ENCODE measurements at places on chromosomes 4 and X. TPM values are rescaled to one million over a fixed set of nuclear protein-coding genes. Genes with fewer than 3 reads are reported as not detected.

GRCh38 chrX:40147971-40148370, 50.2 kb upstream of the BCOR start:
- DNase-seq, result no peak

DNA sequence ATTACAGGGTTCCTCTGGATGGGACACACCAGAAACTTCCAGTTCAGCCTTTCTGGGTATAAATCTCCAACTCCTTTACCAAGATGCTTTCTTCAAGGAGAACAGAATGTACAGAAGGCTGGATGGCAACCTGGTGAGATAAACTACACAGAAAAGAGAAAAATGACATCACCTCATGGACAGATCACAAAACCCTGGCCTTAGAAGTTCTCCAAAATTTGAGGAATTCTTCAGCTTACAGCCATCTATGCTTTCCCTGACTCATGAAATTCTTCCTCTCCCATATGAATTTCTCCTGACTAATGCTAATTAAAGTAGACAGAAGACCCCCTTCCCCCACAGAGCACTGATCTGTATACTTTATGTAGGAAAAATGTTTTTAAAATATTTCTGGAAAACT, 345.4 kb downstream of the STIM2 start:
- DNase-seq, result no peak

- DNase-seq, result no peak
Measured at GRCh38 chr4:37601531-37601930, 84.6 kb downstream of the RELL1 start.

The CT45A5 gene
- total RNA-seq, result not detected

The HTRA3 gene
- not detected for total RNA-seq

The PWWP3B gene
- not detected for total RNA-seq

Data from activated B cell treated with CpG ODN at 0.5 μM for 24 hours (primary cell).